ENCODE measurements at places on chromosomes 3 and 15.

- DNase-seq = no peak
Measured at GRCh38 chr15:46222826-46223225, 588.0 kb downstream of the SQOR start.

- no peak for DNase-seq
Measured at GRCh38 chr3:66236281-66236680, 15.5 kb downstream of the SLC25A26 start.

DNA sequence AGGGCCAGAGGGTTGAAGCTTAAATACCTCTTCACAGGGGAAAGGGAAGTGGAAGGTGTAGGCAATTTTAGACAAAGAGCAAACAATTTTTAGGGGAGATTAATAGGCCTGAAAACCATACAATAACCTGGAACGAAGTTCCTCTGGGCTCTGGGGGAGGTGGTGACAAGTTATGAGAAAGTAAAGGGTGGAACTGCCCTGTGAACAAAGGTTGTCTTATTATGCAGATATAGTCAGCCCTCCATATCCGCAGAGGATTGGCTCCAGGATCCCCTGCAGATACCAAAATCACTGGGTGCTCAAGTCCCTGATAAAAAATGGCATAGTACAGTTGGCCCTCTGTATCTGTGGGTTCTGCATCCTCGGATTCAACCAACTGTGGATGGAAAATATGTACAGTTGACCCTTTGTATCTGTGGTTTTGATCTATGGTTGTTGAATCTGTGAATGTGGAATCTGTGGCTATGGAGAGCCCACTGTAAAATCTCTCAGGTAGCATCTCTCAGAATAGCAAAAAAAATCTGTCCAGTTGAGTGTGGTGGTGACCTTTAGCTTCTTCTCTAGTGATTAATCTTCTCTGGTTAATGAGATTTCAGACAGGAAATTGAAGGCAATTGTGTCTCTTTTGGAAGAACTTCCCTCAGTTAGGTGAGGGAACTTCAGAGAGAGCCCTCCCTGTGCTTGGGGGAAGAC lies 40.2 kb downstream of the CLEC3B start:
- DNase-seq = no peak

GRCh38 chr15:77944002-77944867 lies 133.3 kb downstream of the TBC1D2B start:
- DNase-seq = peak; percentile 47

- peak; percentile 12 for DNase-seq
Measured at GRCh38 chr3:109155828-109156227, 19.3 kb downstream of the C3orf85 start.

DNA sequence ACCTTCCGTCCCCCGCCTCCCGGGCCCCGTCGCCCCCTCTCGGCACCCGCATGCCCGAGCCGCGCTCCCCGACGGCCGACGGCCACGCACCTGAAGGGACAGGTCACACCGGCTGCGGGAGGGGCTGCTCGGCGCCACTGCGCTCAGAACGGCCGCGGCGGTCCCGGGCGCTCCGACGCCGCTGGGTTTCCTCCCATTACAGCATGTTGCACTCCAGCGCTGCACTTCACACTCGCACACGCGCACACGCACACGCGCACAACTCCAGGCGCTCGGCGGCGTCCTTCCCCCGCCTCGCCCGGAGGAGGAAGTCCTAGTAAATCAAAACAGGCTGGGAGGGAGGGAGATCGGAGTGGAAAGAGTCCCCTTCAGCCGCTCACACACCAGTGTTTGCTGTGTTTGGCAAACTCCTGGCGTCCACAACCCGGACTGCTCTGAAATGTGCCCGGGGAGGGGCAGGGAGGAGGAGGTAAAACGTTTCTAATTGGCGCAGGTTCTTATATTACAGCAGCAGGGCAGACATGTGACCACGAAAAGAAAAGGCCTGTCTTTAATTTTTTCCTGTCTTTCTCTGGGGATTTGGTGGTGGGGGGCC lies 76.7 kb upstream of the VGLL4 start:
- no peak for DNase-seq

DNA sequence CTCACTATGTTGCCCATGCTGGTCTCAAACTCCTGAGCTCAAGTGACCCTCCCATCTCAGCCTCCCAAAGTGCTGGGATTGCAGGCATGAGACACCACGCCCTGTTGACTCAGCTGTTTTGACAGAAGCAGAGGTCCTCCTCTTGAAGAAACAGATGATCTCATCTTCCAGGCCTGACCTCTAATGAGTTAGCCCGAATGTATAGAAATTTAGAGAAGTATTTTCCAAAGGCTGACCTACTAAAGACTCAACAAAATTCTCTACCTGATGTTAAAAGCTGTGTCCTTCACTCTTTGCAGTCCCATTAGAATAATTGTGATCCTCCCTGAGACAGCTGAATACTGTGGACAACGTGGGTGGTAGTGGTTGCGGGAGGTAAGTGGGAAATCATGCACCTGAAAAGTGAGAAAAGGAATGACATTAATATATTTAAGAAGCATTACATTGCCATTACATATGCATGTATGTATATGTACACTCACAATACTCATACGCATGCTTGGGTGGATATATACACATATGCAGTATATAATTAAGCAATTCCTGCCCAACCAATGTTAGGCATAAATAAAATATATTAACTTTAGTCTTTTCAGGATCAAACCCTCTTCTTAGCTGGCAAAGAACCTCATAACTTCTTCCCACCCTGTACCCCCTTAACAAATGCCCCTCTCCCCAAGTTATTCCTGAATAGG lies 204.6 kb upstream of the NR2F2 start:
- peak; percentile 19 for DNase-seq

DNA sequence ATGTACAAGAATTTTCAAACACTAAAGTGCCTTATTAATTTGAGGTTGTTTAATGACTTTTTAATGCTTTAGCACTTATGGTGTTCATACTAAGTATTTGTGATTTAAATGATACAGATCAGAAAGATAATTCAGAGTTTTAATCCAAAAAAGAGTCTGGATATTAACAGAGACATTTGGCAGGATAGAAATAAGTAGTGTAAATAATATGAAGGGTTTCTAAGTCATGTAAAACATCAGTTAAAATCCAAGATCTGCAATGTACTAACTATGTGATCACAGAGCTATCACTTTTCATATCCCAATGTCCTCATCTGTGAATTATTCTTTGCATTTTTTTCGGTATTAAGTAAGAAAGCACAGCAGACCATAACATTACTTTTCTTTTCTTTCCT lies 62.9 kb downstream of the CD200 start:
- no peak for DNase-seq

GRCh38 chr3:75396316-75396802 lies 267.8 kb upstream of the FRG2C start:
- DNase-seq = no peak
